ENCODE measurements at places on chromosomes 2 and 18.

- no peak for DNase-seq
Observed at GRCh38 chr2:52141076-52141475, 1109.1 kb upstream of the NRXN1 start.

- DNase-seq = no peak
Observed at GRCh38 chr2:12932192-12932591, 215.5 kb downstream of the TRIB2 start.

DNA sequence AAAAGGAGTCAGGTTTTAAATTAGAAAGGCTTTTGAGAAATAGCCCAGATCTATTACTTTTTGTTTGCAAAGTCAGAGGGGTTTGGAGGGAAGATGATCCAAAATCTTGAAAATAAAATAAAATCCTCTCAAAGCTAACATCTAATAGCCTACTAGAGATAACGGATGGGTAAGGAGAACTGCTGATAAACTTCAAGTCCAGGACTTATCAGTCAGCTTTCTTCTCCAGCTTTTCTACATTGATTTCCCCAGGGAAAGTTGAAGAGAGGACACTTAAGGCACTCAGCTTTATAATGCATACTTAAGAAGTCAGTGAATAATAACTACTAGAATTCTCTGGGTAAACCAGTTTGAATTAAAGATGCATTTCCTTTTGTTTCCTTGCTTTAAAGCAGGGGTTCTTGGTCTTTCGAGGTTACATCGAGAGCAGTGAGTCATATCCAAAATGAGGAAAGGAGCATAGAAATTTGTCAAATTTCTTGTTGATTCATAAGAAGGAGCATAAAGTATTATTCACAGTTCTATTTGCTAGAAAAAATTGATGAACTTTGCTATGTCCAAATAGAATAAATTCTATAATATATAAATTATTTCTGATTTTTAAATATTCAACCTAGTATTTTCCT lies 43.2 kb upstream of the ITPRID2 start:
- no peak for DNase-seq

DNA sequence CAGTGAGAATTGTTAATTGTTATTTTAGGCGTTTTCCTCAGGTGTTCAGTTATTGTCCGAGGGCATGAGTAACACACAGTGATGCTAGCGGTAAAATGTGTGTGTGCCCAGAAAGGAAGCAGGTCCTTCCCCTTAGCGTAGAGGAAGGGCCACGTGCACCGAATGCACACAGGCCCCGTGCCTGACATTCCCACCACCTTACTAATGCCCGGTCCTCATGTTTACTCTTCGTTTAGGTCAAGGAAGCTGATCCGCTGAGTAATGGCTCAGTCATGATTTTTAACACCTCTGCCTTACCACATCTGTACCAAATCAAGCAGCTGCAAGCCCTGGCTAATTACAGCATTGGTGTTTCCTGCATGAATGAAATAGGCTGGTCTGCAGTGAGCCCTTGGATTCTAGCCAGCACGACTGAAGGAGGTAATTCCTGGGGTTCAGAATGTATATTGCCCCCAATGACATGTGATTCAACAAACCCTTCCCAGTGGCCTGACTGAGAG lies 76.7 kb downstream of the MERTK start:
- DNase-seq = no peak

DNA sequence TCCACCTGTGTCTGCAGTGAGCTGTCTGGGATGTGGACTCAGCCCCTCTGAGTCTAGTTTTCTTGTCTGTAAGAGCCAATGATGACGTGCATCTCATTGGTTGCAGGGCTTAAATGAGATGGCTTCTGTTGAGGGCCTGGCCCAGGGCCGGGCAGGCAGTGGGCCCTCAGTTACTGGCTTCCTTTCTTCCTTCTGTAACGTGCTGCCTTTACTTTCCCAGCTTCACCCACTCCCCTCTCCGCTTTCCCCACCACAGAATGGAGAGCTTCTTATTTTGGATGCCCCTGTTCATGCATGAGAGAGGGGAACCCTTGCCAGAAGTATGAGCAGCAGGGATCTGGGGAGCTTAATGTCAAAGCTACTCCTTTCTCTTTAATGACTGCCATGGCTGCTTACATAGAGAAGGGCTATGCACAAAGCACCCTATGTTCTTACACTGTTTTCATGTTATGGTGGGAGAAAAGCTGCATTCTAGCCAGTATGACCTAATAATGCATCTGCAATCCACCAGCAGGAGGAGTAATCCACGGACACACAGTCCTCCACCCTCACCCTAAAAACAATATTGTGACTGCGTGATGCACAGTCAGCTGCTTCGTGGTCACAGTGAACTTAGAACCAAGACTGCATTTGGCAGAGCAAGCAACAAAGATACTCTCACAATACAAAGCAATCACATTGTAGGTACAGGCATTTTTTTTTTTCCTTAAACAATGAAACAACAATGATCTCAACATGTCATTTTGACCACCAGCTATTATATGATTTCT lies 37.2 kb downstream of the CREG2 start:
- DNase-seq = no peak

DNA sequence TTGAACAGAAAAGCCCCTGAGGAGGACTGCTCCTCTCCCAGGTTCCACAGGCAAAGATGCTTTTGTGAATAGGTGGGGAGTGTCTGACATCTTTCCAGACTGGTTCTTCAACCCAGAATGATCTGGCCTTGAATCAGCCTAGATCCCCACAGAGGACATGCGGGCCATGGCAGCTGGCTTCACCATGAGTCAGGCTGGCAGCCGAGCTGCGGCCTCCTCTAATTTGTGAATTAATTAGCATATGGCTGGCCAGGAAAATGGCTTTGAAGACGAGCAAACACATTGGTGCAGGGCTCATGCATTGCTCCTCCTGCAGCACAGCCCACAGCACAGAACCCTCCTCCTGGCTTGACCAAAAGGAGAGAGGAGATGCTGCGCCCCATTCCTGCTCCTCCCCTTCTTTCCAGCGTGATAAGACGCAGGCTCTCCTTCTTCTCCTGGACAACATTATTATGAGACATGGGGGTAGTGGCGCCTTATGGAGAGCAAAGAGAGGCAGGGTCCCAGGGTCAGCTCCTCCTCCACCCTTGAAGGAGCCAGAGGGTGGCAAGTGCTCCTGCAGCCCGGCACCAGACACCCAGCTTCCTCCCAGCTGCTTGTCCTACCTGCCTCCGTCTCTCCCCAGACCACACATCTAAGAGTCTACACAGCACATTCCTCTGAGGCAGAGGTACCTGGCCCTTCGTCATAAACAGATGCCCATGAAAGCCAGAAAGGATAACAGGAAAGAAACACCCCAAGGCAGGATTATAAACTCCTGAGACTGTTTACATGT lies 66.7 kb downstream of the EDAR start:
- DNase-seq = no peak

- DNase-seq = peak; percentile 37
Observed at GRCh38 chr2:224778474-224778877, 62.3 kb upstream of the CCDC195 start.

DNA sequence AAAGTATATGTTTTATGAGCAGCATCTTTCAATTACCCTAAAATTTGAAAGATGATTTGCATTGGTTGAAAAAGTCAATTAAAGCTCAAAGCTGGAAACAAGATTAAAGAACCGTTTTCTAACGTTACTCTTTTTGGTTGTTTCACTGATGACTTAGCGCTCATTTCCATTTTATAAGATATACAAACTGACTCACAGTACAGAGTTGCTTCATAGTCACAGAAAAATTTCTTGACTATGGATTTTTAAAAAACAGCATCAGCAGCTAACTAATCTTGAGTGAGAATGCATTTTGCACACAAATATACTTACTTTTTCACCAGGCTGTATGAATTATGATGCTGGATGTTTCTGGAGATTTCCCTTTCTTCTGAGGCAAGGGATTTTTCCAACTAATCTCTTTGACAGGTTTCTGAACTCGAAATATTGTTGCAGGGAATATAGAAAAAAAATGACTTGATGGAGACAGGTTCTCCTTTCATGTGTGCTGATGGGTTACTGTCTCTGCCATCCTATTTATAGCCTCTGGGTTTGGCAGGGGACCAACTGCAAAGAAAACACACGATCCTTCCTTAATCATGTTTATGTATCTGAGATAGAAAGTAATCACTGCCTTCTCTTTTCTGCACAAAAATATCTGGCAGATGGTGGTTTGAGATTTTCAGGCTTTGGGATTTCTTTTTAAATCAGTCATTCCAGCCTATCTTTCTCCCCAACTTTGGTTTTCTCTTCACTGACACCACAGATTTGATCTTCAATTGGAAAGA lies 129.4 kb upstream of the DAPL1 start:
- no peak for DNase-seq

DNA sequence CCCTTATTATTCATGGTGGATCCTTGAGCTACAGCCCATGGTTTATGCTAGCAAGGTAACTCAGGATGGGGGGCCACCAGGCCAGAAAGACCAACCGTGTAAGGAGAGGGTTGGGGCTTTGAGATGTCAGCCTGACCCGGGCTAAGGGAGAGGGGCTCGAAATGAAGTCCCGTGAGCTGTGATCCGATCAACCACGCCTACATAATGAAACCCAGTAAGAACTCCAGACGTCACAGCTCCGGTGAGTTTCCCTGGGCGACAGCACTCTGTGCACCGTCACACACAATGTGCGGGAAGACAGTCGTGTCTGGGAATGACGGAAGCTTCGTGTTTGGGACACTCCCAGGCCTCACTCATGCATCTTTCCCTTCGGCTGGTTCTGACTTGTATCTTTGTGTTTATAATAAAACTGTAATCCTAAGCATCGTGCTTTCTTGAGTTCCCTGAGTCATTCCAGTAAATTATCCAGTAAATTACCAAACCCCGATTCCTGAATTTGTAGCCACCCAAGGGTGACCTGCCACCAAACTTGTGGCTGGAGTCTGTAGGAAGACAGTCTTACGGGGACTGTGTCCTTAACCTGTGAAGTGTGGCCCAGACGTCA lies 44.2 kb downstream of the CYP27C1 start:
- no peak for DNase-seq

GRCh38 chr2:187320846-187321245 lies 127.2 kb downstream of the CALCRL start:
- no peak for DNase-seq

DNA sequence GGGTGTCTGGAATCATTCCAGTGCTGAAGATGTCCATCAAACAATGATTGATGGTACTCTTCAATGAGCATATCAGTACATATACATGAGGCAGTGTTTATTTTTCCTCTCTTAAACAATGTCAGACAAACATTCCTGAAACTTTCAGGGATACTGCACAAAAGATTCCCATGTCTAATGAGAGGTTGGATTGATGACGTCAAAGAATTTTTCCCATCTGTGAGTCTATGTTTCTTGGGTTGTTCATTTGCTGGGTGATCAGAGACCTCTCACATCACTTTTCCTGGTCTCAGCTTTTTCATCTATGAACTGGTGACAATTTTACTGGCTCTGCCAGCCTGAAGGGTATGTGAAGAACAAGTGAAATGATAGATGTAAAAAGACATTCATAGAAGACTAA lies 325.5 kb downstream of the EN1 start:
- DNase-seq = no peak

GRCh38 chr2:182132605-182133004 lies 147.0 kb downstream of the PPP1R1C start:
- no peak for DNase-seq

DNA sequence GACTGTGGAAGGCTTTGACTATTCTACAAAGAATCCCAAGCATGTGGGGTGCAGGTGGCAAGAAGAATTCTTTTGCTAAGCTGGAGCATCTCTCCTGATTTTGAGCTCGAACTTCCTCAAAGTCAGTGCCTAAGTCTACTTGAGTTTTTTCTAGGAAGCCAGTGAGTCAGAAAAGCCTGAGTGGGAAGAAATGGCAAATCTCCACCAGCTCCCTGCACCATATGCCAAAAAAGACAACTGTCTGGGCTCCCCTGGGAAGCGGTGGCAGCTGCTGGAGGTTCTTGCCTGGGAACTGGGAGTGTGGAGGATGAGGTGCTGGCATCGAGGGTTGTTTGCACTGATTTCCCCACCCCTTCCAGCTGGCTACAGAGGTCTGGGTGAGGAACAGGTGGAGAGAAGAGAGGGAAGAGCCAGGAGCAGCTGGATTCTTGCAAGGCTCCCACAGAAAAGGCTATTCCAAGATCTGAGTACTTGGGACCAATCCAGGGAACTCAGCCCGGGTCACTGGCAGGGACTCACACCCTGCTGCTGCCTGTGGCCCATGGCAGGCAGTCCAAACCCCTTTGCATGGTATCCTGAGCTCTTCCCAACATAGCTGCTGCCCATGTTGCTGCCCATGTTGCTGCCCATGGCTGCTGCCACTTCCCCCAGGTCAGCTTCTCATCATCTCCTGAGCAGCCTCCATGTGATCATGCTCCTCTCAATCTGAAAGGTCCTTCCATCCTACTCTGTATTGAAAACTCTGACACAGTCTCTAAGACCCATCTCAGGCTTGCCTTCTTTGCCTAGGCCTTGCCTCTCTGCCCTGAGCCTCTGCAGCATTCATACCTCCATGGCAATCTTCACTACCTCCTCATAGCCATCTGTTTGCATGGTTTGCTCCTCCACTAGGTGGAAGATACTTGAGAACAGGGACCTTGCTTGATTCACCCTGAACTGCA lies 128.3 kb upstream of the SPATS2L start:
- DNase-seq = peak; percentile 27

DNA sequence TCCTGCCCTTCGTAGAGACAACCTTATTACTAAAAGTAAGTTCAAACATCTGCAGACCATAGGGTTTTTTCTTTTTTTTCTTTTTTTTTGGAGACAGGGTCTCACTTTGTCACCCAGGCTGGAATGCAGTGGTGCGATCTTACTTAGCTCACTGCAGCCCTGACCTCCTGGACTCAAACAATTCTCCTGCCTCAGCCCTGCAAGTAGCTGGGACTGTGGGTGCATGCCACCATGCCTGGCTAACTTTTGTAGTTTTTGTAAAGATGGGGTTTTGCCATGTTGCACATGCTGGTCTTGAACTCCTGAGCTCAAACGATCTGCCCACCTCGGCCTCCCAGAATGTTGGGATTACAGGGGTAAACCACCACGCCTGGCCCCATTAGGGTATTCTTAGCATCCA lies 32.4 kb downstream of the HADHA start:
- no peak for DNase-seq

DNA sequence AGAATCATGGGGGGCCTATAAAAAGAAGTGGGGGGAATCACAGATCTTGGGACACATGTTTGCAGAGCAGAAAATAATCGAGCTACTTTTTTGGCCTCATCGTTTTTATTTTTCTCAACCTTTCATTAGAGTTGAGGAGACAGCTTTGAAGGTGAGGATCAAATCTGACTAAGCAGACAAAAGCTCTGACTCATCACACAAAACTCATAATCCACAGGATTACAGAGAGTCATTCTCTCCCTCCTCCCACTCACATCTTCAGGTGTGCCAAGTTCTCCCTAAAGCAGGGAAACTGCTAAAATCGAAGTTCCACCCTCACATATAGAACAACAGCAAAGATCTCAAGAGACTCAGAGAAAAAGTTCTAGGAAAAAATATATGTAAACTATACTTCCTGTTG lies 15.6 kb downstream of the BAZ2B start:
- DNase-seq = no peak

All from gastrocnemius medialis (tissue), 4 donors.